ENCODE measurements at places on chromosomes 1 and 21.

DNA sequence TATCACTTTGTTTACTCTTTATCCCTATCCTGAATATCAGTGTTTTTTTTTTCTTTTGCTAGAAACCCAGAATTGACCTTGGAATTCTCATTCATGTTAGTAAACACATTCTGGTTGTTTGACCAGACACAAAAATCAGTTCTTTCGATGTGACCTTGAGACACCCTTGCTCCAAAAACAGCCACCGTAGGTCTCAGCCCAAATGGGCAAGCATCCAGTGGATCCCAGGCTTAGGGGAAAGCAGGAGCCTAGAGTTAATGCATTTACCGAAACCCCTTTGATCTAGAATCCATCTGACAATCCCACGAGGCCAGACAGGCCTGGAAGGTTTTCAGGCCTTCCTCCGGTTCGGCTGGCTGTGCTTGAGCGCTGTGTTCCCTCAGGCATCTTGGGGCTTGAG, 47.6 kb downstream of the IRF2BP2 start:
- no peak for DNase-seq

- DNase-seq: peak; percentile 60
Measured at GRCh38 chr1:202143011-202143767, 1.3 kb downstream of the ARL8A start.

DNA sequence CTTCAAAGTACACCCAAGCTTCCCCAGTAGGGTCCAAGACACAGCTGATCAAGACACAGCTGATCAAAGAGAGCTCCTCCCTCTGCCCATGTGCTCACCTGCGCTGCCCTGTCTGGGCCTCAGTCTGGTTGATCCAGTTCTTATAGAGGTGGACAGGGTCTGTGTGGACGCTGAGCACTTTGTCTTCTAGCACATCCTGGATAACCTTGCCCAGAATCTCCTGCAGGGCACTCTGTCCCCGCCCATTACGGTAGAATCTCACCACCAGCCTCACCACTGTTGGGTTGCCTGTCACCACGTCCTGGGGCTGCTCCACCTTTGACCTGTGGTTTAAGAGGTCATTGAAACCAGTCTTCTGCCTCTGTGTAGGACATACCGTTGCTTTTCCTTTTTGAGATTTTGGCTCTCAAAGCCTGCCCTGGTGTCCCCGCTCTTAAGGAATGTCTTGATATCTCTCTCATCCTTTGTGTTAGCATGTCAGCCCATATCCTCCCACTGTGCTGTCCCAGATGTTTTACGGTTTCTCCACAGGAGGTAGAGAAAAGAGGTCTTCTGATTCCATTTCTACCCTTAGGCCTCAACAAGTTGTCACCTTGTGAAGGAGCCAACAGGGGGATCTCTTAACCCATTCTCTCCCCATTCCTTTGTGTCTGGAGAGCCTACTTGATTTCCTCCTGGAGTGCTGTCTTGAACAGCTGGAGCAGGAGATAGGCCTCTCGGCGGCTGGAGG, 33.5 kb downstream of the IQGAP3 start:
- DNase-seq: no peak

DNA sequence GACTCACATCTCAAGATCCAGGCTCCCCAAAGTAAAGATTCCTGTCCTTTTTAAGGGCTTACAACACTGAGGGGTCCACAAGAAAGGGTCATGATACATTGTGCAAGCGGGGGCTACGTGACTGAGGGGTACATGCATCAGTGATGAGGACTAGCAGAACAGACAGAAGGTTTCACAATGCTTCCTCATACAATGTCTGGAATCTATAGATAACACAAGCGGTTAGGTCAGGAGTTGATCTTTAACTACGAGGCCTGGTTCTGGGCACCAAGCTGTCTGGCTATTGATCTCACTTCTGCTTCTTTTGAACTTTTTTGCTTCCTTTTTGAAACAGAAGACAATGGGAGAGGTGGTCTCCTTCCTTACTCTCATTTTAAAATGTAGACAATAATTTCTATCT, 718.6 kb downstream of the AMY1C start:
- no peak for DNase-seq

DNA sequence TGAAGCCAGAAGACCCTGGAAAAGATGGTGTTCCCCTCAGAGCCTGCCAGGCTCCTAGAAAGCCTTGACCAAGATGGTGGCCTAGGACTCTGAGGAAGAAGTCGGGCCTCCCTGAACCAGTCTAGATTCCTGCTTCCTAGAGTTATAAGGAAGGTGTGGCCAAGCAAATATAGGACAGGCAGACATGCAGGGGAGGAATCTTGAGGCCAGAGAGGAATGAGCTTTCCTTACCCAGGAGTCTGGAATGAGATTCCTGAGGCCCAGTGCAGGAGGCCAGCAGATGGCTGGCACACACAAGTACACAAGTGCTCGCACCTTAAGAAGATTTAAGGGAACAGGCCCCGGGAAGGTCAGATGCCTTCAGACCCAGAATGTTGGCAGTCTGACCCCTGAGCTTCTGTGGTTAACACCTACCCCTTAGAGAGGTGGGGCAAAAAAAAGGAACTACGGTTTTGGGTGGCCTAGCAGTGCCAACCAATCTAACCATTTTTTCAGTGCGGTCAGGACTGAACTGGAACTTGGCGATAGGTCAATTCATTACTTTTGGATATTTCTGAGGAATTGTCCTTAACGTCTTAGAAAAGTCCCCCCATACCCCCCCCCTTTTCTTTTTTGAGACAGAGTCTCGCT, 73.3 kb downstream of the MDM4 start:
- no peak for DNase-seq

GRCh38 chr1:157696966-157697628, 3.5 kb downstream of the FCRL3 start:
- no peak for DNase-seq

DNA sequence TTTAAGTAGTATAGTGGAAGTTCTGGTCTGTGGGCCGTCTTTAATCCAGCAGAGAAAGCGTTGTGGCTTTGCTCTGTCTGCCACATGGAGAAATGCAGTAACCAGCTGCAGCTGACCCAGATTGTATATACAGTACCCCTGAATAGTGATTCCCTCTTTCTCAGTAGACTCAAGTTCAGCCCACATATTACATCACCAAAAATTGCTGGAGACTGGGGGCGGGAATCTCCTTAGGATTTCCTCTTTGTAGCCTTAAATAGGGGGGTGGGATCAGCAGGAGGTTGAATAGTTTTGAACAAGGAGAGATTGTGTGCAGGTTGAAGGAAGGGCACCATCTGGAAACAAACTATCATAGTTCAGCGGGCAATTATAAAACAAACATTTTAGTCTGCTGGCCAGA, at the start of gene ANGPTL1:
Gene ANGPTL1, minus strand, starts transcription at position 134 of the 400 bp plus-strand sequence. CDS start 5,301 bp downstream, outside the sequence.
- no peak for DNase-seq

DNA sequence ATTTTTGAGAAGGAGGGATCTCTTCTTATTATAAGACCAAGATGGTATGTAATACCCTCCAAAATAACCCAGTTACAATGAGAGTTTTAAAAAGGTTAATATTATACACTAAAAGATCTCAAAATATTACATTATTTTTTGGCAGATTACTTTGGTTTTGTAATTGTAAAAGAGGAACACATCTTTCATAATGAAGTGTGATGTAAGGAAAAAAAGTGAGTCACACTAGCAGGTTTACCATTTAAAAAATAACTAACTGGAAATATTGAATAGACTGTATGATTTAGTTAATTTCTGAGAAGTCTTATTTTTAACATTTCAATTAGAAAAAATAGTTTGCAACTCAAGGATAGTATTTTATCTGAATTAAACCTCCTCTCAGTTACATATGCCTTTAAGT, 1.1 kb downstream of the F5 start:
- no peak for DNase-seq

GRCh38 chr1:9004700-9005394, 21.4 kb downstream of the SLC2A7 start:
- DNase-seq: peak; percentile 83

GRCh38 chr1:39205781-39206464, 1.4 kb downstream of the MACF1 start:
- no peak for DNase-seq

GRCh38 chr1:70353601-70354331, 756 bp downstream of the ANKRD13C start:
- DNase-seq: no peak

DNA sequence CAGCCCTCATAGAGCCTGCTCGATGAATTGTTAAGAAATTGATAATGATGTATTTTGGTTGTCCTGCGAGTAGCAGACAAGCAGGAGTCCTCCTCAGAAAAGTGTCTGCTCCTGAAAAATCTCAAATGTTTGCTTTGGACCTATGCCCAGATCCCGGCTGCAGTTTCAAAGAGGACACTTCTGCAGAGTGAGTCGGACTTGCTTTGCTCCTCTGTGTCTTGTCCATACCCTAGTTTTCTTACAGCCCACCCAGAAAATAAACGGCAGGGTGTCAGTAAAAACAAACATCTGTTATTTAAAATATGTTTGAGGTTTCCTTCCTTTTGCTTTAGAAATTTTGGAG, 2.8 kb downstream of the S100A10 start:
- no peak for DNase-seq

- no peak for DNase-seq
Measured at GRCh38 chr1:8674481-8674880, 143.0 kb downstream of the RERE start.

DNA sequence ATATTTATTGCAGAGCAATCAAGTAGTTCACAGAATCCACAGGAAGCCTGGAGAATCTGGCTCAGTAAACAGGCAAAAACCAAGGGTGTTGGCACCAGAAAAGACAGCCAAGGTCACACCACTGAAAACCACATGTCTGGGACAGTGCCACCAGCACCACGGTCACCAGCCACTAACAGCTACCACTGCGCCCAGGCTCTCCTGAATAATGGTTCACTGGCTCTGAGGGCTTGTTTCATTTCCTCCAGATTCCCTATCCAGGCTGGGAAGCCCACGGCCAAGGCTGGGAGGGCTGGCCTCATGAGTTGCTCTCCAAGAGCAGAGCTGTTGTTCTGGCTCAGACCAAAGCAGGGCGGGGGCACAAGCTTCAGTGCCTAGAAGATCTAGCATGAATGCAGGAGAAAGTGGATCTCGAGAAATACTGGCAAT, 54.5 kb upstream of the PTGFRN start:
- peak; percentile 46 for DNase-seq

DNA sequence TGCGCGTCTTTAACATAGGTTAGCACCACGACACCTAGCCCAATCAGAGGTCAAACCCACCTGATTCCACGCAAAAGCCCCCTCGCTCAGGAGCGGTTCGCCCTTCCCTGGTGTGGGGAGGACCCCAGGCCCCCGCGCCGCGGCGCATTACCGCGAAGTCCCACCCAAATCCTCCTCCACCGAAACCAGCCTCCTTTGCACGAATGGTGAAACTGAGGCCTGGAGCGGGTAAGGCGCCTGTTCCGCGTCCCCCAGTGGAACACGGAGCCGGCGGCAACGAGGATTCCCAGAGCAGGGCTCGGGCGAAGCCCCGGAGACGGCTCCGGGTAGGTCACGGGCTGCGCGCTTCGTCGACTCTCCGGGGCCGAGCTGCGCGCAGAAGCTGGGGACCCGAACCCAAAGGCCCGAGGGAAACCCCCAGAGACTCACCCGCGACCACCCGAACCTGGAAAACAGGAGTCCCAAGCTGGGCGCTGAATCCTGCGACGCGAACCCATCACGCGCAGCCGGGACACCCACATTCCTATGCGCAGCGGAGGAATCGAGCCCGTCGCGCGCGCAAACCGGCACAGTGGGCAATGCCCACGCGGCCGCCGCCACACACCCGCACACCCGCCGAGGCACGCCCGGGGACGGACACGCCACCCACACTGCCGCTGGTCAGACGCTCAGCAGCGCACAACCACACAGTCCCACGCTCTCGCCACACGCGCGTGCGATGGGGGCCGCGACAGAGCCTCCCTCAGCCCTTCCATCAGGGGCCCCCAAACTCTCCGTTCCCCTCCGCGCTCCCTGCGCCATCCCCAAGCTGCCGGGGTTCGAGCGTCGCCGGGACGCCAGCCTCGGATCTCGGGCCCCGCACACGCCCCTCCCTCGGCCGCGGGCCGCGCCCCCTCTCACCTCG, 507 bp downstream of the GLIS1 start:
- DNase-seq: peak; percentile 15

DNA sequence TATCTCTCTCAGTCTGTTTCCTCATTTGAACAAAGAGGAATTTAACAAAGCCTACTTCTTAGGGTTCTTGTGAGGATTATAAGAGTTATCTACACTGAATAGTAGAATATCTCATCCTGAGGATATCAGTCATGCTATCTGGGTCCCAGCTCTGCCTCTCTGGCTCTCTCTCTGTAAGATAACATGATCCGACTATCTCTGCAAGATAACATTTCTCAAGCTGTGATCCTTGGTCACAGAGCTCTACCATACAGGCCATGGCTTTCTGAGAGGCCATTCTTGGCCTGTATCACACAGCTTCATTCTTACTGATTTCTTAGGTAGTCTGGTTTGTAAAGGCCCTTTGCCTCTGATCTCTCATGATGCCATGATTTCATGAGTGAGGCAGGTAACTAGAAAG, 71.0 kb upstream of the TRABD2B start:
- DNase-seq: no peak

DNA sequence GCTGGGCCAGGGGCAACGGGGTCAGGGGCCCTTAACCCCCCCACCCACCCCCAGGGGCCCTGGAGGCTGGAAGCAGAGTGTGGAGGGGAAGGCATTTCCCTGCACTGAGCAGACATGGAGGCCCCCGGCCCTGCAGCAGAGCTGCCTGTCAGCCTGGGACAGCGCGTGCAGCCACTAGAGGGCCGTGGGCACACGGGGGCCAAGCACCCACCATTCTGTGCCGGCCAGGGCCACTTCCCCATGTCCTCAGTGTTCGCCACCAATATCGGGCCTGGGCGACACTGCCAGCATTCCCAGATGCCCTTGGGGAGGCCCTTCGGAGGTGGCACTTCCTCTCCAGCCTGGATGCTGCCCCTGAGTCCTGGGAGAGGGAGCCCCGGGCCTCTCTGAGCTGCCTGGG, 23.2 kb upstream of the ARHGEF16 start:
- no peak for DNase-seq

DNA sequence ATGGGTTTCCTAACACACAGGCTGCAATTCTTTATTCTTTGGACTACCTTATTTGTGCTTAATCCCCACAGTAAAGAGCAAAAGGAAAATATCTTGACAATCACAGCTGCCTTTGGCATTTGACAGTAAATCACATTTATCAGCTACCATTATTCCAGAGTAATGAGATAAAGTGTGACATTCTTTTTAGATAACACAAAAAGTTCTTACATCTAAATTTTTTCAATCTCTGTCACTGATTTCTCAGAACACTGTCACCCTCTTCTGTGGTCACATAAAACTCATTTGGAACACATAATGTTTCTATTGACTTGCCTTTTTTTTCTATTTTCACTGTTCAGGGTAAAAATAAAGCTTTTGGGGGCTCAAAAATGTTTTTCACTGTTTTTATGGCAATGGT, 484.6 kb downstream of the LTN1 start:
- DNase-seq: no peak

DNA sequence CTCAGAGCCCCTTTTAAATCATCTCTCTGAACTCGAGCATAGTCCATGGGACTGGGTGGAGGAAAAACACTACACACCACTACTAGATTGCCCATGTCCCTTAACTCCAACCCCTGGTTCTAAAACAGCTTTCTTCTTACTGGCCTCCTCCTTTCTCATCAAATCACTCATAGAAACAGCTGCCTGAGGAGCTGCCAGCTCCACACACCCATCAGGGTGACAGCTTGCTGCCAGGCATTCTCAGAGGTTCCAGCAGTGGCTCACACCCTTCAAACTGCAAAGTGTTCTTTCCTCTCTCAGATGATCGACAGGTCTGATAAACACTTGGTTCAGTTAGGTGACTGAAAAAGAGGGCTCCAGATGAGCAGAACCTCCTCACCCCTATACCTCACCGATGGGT, 543.0 kb upstream of the PLXNA2 start:
- no peak for DNase-seq
